ENCODE measurements at places on chromosomes 5 and 9.

- DNase-seq: no peak
These were observed 81.5 kb downstream of the HMCN2 start for GRCh38 chr9:130347036-130347435.

DNA sequence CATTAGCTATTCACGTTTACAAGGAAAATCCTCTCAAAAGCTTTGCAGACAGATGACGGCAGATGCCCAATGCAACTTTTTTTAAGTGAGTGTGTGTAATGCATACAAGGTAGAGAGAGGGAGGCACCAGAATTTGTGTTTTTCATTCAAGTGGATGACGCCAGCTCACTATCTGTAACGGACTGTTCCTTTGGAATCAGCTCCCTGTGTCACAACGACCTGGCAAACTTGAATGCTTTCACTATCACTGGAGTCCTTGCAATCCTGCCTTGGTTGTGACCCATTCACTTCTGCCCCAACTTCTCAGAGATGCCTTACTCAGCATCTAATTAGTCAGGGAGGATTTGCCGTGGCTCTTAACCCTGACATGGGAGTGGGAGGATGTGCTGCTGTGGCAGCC is 148.5 kb downstream of the BNC2 start:
- no peak for DNase-seq

DNA sequence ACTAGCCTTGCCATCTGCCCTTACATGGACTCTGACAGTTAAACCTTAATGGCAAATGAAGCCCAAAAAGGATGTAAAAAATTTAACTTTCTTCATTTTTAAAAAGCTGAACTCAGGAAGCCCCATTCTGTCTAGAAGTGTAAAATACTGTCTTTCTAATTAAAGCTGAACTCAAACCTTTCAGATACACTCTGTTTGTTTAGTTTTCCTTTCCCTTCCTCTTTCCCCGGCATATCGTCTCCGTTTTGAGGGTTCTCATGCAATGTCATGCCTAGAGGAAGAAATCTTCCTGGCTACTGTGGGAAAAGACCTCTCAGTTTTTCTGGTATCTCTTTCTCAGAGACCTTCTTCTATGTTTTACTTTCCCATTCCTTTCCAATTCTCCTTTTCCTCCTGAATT is 841.5 kb downstream of the DTWD2 start:
- DNase-seq: no peak

DNA sequence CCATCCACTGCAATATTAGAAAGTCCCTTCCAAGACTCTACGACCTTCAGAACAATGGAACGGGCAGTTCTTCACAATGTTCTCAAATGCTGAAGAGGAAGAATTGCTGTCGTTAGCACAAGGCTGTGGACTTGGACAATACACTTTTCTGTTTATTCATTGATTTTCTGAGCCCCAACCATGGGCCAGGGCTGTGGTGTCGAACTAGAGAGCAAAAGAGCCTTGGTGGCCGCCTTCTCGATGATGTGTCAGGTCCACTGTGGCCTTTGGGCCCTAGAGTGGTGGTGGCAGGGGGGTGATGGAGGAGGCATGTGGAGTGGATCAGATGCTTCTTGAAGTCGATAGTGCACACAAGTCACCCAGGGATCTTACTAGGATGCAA is 18.5 kb upstream of the KIF12 start:
- no peak for DNase-seq

DNA sequence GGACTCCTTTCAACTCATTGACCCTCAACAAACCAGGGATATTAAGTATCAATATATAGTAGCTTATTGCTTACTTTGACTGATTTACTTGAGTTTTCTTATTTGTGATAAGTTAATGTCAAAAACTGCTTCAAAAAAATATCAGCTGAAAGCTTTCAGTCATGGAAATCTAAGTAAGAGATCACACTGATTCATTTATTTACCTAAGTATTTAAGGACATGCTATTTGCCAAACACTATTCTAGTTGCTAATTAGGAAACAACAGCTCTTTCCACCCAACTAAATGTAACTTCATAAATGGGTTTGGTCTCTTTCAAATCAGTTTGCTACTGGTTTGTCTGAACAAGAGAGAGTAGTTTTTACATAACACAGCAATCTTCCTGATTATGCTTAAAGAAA is 48.2 kb downstream of the CHD1 start:
- DNase-seq: no peak

DNA sequence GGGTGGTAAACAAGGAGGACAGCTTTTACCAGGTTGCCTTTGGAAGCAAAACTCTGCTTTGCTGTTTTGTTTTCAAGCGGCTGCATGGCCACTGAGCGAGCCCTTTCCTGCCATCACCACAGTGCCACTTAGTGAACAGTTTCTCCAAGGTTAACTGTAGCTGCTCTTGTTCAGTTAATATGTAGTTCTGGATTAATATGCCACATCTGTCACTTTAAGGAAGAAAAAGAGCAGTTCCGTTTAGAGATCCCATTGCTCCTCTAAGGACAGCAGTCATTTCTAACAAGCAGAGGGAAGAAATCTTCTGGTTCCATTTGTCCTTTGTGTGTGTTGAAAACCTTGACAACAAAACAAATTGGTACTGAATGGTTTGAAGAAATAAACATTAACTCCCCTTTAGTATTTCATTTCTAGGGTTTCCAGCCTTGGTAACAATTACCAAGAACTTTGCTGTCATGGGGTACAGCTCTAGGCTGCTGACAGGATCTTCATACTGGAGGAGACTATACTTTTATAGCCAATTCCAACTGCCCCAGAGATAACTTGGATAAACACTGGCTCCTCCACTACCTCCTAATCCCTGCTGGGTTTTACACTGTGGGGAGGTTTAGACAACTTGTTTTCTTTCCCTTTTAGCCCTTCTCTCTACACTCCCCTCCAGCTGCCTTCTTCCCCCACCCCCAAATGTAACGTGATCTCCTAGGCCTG is 10.3 kb upstream of the ABL1 start:
- no peak for DNase-seq

- DNase-seq: no peak
These were observed 68.8 kb downstream of the ZNF608 start for GRCh38 chr5:124677374-124678351.

GRCh38 chr5:5533927-5534326 is 111.5 kb downstream of the ICE1 start:
- no peak for DNase-seq

GRCh38 chr5:142969186-142969585 is 199.0 kb downstream of the ARHGAP26 start:
- DNase-seq: no peak

DNA sequence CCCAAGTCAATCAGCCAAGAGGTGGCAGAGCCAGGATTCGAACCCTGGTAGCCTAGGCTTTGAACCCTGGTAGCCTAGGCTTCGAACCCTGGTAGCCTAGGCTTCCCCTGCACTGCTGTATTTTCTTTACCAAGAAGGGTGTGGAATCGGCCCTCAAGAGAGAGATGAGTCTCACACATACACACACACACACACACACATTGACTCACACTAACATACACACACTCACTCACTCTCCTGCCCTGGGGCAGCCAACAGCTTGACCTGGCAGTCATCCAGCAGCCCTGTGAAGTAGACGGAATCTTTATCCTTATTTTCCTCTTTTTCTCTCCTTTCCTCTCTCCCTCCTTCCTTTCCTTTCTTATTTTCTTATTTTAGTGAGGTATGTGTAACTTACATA is 55.4 kb upstream of the RPL26L1 start:
- no peak for DNase-seq

- no peak for DNase-seq
These were observed 192.9 kb upstream of the SLC27A6 start for GRCh38 chr5:128772356-128772755.

- DNase-seq: no peak
These were observed 572 bp downstream of the CDK5RAP2 start for GRCh38 chr9:120579139-120580050.

- DNase-seq: no peak
These were observed 225.7 kb upstream of the DMRT1 start for GRCh38 chr9:615756-616155.

DNA sequence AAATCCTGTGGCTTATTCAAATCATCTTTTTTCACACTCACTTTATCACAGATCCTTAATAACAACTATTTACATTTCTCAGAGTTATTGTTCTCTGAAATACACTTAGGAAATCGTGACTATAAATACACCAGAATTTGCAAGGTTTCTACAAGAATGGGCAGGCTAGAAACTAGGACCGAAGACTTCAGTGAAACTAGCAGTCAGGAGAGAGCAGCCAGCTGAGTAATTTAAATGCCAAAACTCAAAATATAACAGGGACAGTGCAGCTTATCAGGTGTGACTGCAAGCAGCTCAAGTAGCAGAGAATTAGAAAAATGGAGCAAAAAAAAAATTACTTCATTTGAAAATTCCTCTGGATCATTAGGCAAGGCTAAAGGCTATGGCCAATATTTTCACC is 719.3 kb upstream of the ZNF608 start:
- DNase-seq: no peak

- no peak for DNase-seq
These were observed 1237.4 kb upstream of the CDH18 start for GRCh38 chr5:21225223-21226064.

DNA sequence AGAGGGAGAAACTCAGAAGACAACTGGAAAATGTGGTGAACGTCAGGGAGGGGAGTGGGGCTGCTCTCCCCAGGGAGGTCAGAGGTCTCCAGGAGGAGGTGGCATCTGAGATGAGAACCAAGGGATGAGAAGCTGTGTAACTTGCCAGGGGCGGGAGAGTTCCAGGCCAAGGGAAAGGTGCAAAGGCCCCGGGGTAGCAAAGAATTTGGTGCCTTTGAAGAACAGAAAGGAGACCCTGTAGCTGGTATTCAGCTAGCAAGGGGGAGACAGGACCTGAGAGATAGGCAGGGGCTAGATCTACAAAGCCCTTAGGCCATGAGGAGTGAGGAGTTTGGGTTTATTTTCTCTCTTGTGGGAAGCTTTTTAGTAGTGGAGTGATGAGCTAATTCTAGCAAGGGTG is 3.3 kb downstream of the DNM1 start:
- no peak for DNase-seq

GRCh38 chr9:115461280-115461679 is 343.3 kb upstream of the TNC start:
- DNase-seq: no peak

DNA sequence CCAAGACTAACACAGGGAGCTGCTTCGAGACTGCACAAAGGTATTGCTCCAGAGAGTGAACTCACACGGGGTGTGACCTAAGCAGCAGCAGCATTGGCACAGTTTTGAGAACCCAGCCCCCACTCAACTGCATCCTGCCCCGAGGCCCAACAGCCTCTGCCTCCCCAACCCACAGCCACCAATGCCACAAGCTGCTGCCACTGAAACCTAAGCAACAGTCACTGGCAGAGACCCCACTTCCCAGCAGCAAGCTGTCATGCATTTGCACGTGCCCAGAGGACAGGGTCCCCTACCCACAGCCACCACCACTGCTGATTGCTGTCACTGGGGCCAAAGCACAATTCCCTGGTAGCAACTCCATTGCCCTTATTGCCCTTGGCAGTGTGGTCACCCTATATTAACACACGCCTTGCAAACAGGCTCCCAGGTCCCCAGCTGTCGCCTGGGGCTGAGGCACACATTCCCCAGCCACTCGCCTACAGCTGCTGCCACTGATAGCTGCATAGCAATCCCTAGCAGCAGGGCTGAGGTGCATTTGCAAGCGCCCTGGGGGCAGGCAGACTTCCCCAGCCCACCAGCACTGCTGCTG is 141.0 kb downstream of the AGTPBP1 start:
- no peak for DNase-seq

DNA sequence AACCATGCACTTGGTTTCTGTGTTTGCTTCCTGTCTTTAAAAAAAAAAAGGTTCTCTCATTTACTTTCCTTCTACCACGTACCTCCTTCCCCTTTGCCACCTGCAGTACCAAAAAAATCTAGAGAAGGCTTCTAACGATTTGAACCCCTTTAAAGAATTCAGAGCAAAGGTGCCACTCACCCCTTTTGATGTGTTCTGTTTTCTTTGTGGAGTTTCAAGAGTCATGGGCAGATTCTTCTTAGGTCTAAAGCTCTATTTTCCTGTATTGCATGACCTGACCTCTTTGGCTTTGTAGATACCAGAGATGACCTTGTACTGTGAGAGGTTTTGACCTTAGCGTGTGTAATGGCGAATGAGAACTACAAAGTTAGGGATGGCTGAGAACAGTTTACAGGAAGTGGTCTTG is 29.0 kb downstream of the TXNDC8 start:
- no peak for DNase-seq

DNA sequence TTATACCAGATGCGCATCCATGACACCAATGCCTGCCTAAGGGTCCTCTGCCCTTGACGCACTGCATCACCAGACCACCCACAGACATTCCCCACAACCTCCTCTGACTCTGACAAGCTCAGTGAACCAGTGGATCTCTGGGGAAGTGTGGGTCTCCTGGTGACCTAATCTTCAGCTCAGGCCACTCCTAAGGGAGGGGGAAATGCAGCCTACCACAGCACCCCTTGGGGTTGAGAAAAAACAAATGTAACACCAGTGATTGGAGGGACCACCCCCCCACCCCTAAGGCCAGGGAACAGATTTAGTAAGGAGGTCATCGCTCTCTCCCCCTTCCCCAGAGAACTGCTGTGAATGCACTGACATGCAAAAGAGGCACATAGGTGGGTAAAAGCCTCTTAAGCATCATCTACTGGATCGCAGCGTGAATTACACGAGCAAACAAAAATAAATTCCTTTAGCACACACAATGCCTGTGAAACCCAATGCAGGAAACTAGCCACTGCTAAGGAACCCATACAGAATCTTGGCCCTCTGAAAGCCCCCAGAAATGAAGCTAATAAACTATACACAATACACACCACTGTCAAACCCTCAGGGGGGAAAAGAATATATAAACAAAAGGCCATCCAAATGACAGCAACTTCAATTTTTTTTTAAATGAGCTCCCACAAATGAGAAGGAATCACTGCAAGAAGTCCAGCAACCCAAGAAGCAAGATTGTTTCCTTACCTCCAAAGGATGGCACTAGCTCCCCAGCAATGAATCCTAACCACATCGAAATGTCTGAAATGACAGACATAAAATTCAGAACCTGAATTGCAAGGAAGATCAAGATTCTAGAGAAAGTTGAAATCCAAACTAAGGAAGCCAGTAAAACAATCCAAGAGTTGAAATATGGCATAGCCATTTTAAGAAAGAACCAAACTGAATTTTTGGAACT is 513.7 kb upstream of the PTGER4 start:
- peak; percentile 1 for DNase-seq

DNA sequence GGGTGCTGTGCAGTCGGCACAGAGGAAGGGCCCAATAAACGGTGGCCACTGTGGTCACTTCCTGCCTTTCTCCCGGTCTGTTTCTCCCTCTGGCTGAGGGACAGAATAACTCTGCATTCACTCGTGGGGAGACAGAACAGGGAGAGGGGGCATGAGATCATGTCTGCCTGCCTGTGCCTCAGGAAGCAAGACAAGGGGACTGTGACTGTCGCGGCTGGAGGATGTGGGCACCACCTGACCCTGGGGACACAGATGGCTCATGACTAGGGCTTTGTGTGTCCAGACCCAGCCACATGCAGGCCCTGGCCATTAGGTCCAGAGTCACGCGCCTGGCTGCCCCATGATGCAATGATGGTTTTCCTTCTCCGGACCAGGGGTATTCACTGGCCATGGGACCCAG is 5.8 kb downstream of the TRUB2 start:
- no peak for DNase-seq

DNA sequence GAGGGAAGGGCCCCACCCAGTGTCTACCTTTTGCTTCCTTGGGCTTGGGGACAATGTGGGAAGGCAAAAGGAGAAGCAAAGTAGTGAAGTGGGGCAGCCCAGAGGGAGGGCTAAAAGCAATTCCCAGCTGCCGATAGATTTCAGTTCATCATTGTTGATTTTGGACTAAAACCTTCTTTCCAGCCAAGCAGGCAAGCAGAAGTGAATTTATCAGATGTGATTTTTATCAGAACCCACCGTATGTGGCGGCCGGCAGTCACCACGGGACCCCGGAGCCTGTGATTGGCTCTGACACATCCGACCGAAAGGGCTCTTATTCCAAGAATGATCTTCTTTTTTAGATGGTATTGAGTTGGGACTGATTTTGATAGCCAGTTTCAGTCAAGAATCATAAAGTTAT is 559.9 kb downstream of the PSAT1 start:
- DNase-seq: no peak

All from stimulated activated naive CD4-positive, alpha-beta T cell (primary cell).